ENCODE measurements at places on chromosomes 11 and 22.

DNA sequence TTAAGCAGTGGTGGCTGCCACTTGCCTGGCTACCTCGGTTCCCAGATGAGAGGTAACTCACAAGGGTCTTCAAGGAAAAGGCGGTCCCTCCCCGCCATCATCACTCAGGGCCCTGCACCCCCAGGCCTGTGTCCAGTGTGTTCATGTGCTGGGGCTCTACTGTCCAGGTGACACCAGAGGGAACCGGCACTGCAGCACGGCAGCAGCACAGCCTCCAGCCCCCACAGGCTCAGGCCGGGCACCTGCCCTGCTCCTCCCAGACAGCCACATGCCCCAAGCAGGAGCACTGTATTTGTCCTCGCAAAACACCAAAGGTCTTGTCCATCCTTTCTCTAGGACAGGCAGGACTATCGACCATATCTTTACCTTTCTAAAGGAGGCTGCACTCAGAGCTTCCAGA, 982.1 kb downstream of the NTM start:
- no peak for DNase-seq

DNA sequence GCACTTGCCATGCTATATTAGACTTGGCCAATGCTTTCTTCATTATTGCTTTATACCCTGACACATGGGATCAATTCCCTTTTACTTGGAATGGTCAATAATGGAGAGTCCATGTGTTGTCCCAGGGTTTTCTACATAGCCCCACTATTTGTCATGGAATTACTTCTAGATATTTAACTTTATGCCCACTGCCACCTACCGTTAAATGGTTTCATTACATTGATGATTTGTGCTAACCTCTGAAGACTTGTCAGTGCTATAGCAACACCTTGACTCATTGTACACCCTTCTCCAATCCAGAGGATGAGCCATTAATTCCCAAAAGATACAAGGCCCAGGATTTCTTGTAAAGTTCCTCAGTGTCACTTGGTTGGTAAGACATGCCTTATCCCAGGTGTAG, 31.4 kb upstream of the SLC22A25 start:
- no peak for DNase-seq

DNA sequence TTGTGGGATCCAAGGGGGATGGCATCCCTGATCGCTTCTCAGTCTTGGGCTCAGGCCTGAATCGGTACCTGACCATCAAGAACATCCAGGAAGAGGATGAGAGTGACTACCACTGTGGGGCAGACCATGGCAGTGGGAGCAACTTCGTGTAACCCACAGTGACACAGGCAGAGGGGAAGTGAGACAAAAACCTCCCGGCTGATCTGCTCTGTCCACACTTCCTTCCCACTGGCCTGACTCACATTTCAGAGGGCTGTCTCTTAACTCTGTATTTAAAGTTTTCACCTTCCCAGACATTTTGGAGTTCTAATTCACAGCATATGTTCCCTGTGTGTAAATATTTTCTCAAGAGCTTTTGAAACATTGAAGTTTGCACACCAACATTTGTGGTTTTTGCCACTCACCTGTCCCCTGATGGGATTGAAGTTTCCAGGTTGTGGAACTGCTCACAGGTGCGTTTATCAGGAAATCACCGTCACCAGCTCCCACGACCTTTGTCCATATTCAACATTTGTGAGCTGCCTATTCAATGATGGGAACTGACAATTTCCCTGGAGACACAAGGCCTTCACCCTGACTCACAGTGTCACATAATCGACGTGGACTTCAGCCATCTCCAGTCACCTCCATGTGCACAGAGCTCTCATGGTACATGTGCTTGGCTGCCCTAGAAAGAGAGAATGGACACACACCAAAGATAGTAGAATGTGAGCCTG, 99.2 kb downstream of the VPREB1 start:
- DNase-seq: peak; percentile 24

DNA sequence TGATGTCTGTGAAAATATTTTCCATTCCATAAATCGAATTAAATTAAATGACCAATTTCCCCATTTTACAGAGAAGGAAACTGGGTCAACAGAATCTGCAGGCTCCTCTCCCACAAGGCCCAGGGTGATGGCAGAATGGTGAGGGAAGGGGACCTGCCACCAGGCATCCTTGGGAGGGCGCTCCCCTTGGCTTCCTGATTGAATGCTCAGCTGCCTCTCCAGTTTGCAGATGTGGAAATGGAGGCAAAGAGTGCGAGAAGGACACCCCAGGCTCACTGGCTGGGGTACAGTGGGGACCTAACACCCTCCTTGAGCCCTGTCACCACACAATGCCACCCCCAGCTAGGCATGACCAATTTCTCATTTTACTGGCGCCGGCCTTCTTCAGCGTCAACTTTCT, 28.5 kb upstream of the CSNK1E start:
- no peak for DNase-seq

- DNase-seq: no peak
These were observed 479.0 kb downstream of the BRD1 start for GRCh38 chr22:49348631-49349030.

GRCh38 chr11:45934580-45935318, 12.3 kb downstream of the LARGE2 start:
- no peak for DNase-seq

DNA sequence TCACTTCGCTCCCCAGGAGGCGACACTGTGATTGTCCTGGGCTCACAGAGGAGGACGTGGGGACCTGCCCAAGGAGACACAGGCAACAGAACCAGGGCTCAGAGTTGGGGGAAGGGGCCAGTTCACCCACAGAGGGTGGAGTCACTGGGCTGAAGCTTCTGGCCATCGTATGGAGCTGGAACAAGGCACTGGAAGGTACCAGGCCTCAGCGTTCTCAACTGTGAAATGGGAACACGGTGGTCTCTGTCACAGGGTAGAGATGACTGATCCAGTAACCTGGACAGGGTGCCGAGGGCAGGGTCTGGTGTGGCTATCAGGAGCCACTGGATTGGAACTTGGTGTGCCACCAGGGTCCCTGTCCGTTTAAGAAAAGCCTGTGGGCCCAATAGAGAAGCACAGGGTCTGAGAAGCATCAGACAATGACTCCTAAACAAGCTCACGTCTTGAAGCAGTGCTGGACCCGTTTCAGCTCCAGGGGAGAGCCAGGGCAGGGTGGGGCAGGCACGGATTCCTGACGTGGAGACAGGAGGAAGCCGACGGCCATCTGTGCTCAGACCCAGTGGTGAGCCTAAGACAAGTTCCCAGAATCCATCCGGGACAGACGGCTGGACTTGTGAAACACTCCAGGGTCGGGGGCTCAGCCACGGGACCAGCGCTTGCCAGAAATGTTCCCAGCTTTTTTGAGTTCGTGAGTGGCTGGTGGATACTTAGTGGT, 25.0 kb upstream of the KCNQ1OT1 start:
- DNase-seq: no peak

DNA sequence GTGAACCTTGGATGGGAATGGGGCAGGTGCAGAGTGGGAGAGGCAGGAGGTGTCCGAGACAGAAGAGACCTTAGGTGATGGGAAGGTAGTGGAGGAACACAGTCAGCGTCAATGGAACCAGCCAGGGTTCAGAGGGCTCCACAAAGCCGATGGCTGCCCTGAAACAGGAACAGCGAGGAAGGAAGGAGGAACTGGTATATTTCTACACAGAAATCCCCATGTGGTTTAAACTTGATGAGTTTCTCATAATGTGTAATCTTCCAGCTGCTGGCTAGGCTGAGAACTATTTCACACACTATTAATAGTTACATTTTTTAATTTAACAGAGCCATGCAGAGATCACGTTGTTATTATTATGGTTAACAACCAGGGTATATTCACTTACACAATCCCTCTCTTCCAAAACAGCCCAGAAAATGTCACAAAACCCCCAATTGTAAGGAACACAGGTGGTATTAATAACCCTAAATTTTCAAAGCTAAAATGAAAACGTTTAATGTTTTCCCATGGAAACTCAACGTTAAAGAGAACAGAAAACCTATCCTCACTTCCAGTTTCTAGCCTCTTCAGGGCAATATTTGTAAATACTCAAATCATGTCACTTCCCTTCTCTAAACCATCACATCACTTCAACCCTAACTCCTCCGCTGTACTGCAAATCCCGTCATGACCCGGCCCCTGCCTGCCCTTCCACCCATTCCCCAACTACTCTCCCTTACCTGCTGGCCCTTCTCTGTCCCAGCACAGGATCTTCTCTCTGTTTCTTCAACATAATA, 74.5 kb upstream of the ARFGAP3 start:
- peak; percentile 75 for DNase-seq

DNA sequence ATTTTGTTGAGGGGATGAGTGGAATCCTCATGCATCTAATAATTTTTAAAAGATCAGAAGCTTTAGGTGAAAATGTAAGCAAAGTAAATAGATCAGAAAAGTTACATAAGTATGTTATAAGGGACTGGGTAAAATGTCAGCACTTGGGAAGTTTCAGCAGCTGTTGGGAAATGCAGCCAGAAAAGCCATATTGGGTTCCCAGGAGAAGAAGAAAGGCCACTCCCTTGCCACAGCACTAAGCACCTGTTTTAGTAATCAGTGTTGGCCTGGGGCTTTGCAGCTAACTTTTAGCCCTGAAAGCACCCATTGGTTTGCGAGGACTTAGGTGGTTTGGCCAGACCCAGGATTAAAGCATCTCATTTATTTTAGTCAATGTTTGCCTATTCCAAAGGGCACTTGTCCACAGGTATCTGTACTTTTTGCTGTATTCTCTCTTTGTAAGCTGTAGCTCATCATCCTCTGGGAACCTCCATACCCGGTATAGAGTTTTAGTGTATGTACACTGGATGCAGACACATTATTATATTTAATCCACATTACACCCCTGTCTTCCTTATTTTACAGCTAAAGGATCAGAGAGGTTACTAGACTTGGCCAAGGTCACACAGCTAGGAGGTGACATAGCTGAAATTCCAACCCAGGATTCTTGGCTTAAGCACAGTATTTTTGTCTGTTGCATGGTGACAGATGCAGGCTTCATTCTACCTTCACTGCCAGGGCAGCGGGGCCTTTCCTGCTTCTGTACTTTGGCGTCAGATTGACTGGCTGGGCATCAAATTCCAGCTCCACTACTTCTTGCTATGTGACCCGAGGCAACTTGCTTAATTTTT, 127.7 kb upstream of the SESN3 start:
- no peak for DNase-seq

DNA sequence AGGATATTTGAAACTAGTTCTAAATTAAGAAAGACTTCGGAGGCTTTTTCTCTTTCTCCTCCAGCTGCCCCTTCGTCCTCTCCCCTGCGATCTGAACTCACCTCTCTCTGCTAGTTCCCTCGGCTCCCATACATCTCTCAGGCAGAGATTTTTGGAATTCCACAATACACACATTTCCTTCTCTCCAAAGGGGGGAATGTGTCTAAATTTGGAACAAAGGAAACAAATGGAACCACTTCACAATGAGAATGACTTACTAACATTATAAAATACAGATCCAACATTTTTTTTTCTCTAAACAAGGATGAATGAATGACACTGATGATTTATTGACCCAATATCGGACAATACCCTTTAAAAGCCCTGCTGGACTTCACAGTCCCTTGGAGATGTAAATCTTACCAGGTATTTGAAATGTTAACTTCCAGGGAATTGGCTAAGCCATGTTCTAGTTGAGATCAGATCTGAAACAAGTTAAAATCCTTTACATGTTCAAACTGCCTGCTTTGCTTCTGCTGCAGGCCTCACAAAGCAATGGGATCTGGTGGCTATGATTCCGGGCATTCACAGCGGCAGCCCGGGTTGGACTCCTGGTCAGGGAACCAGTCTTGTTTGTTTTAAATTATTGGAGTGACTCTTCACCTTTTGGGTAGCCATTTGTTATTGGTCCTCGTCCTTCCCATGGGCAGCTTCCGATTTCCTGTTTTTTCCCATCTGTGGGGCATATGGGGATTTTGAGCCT, 20.5 kb upstream of the GSTP1 start:
- no peak for DNase-seq
